ENCODE measurements at places on chromosomes 6 and 20.

- no peak for DNase-seq
These were observed 368.0 kb downstream of the TBC1D32 start for GRCh38 chr6:120966321-120966720.

DNA sequence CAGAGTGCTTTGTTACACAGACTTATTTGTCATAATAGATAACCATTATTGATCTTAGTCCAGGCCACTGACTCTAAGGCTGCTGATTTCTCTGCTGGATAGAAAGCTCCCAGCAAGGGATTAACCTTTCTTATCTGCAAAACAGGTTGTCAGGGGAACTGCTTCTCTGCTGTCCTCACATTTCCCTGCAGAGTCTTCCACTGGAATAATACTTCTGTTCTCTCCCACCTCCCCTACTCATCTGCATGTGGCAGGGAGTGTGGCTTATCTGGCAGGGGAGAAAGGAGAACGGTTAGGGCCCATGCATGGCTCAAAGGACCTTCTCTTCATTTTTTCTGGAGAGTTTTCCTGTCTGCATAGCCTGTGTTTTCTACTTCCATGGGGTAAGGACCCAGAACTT lies 86.2 kb downstream of the LAMP5 start:
- DNase-seq: no peak

DNA sequence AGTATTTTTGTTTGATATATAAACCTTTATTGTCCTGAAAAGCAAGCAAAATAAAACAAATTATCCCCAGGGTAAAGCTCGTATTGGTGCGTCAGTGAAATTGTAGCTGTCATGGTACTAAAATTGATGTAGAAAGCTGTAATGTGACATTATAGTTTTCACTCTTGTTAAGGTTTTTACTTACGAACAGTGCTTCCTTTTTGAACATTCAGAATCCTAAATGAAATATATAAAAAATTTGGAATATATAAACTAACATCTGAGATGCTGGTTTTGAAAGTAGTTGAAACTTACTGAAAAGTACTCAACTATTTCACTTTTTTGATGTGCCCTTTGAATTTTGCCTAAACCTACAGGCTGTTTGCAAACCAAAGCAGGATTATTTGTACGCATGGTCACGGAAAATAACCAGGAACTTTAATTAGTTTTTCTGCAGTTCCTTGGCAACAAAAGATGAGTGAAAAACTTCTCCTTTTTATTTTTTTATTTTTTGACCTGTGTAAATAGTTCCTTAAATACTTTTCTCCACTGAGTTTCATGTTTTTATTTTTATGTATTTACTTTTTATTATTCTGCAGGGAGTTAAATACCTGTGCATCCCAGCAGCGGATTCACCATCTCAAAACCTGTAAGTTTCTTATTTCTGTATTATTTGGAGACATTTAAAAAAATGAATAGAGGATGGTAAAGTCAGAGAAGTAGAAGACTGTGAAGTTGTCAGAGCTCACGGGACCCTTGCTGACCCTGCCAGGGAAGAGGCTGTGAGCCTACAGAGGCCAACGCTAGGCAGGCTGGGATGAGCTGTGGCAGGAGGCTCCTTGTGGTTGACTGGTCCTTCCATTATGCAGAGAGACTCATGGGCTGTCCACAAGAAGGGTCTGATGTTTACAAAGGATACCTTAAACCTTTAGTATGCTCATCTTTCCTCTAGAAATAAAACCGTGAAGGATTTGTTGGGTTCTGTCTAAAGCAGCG lies 42.5 kb downstream of the DUSP22 start:
- DNase-seq: no peak

DNA sequence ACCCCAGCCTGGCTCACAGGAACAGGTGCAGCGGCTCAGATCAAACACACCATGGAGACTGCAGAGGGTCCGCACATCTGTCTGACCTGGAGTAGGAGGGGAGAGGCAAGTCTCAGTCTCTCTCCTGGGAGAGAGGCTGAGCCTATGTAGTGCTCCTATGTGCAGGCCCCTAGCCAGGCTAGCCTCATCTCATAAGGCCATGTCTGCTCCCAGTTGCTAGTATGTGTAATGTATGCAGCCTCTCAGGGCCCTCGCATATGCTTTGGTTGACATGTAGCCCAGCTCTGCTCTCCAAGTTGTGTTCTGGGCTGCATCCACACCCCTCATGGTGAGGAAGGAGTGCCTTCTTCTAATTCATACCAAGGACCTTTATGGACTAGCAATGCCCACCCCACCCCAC lies 11.8 kb downstream of the TNXB start:
- no peak for DNase-seq

GRCh38 chr6:92376691-92377090 lies 1042.7 kb downstream of the EPHA7 start:
- no peak for DNase-seq

GRCh38 chr6:148491638-148492251 lies 149.1 kb downstream of the SASH1 start:
- DNase-seq: no peak

GRCh38 chr6:93962566-93962965 lies 543.2 kb upstream of the EPHA7 start:
- no peak for DNase-seq

DNA sequence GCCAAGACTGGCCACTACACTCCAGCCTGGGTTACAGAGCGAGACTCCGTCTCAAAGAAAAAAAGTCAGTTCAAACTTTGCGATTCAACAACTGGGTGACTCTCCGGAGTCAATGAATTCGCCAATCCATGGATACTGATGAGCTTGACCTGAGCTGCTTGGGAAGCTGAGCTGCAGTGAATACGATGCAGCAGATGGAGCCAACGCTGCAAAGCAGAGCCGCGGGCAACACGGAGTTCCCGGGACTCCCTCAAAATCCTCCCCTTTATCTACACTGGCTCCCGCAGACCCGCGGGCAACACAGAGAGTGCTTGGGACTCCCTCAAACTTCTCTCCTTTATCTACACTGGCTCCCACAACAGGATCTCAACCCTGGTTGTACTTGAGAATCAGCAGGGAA lies 62.6 kb upstream of the SALL4 start:
- no peak for DNase-seq

Data from activated CD4-positive, alpha-beta T cell treated with anti-CD3 and anti-CD28 coated beads, Interleukin-2, amount 50 U/mL, for 48 hours (primary cell).